ENCODE measurements at places on chromosomes 5 and 9.

- DNase-seq, result no peak
Observed at GRCh38 chr5:123721675-123722276, 209.8 kb downstream of the CSNK1G3 start.

GRCh38 chr9:126399251-126399650 lies 72.6 kb downstream of the MVB12B start:
- DNase-seq, result no peak

DNA sequence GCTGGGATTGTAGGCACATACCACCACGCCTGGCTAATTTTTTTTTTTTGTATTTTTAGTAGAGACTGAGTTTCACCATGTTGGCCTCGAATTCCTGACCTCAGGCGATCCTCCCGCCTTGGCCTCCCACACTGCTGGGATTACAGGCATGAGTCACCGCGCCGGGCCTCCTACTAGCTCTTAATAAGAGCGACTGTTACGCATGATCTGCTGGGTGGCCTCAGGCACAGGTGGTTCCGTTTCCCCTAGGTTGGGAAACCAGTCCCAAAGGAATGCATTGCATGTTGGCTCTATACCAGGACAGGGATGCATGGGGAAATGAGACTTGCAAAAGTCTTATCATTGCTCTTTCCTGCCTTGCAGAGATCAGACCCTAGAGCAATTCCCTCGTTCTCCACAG lies 184.7 kb upstream of the PPP1R26 start:
- no peak for DNase-seq

DNA sequence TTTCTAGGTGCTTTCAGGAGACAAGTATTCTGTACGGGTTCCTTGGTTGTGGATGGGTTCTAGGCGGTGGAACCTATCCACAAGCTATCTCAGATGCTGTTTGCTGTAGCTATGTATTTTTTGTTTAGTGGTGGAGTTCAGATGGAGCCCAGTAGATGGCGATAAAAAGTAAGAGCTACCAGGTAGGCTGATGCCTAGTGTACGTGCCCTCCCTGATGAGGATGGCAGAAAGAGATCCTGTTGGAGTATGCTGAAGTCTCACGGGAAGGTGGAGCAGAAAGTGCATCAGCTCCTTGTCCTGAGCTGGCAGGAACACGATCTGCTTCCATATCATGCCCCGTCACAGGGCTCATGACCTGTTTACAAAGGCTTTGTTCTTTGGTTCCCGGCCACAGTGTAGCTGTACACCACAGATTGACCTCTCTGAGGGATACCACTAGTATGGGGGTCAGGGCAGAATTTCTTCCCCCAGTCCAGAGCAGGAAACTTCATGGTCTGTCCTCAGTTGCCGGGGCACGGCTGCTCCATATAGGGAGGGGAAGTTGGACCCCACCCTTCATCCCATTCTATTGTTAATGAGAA lies 12.6 kb upstream of the UGT3A2 start:
- DNase-seq, result peak; percentile 53

DNA sequence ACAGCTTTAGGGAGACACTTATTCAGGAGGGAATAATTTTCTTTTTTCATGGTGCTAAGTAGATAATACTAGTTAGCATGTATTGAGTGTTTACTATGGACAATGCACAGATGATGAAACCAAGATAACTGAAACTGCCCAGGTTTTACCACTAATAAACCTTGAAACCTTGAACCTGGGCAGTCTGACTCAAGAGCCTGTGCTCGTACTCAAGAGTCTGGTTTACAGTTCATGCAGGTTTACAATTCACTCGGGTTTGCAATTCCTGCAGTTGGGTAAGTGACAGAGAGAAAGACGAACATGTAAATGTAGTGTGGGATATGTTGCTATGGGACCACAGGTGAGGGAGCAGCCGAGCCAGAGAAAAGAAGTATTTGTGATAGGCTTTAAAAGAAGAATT lies 28.2 kb downstream of the NUP214 start:
- DNase-seq, result no peak

- peak; percentile 54 for DNase-seq
Observed at GRCh38 chr5:172059661-172060100, 53.2 kb upstream of the FBXW11 start.

- DNase-seq, result no peak
Observed at GRCh38 chr5:10685115-10685521, 75.9 kb downstream of the DAP start.

DNA sequence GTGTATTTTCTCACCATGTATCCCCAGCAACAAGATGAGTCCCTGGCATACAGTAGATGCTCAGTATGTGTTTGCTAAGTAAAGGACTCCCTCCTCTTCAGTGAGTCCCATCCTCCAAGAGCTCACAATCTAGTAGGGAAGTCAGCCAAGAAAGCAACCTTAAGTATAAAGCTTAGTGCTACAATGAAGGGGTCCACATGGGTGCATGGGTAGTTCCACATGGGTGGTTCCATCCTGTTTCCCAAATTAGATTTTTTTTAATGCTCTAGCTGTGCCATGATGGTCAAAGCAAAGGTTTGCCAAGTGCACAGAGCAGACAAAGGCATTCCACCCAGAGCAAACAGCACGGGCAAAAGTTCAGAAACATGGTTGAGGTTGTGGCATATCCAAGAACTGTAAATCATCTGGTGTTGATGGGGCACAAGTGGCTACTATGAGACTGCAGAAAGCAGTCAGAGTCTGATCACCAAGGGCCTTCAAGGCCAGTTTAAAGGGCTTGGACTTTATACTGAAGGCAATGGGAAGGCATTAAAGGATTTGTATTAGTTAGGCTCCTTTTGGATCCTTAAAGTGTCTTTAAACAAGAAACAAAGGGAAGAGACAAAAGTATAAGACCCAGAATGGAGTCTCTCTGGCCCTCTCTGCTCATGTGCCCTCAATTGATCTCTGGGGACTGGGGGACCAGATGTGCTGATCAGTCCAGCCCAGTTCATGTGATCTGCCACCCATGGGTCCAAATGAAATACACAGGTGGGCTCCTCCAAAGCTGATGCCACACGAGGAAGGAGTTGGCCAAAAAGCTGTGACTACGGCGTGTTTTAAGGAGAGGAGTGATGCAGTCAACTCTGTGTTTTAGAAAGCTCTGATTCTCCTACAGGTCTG lies 9.0 kb upstream of the CPLX2 start:
- DNase-seq, result no peak

DNA sequence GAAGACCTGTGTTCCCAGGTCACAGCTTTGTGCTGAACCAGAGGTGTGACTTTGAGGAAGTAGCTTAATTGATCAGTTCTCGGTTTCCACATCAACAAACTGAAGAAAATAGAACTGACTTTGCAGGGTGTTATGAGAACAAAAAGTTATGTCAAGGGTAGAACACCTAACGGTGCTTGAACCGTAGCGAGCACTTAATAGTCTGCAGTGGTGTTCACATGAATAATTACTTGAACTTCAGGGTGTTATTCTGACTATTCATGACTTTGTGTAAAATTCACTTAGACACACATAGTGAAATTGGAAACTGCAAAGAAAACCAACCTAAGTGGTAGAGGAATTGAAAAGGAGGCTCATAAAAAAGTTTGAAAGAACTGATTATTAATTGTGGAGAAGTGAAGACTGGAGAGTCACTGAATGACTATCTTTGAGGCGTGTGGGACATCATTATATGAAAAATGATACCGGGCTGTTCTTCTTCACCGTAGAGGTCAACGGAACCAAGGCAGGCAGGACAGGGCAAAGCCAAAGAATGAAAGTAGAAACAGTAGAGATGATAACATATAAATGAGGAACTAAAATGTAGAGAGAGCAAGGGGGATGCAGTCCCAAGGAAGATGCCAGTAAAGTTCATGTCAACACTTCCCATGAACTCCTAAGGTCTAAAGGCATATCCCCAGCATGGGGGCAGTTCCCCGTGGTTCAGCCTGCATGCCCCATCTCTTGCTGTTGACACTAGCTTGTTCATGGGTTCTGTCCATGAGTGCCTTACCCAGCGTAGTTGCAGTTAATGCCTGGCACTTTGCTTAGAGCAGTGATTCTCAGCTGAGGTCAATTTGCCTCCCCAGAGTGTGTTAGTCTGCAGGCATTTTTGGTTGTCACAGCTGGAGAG lies 118.7 kb downstream of the ZNF462 start:
- no peak for DNase-seq

DNA sequence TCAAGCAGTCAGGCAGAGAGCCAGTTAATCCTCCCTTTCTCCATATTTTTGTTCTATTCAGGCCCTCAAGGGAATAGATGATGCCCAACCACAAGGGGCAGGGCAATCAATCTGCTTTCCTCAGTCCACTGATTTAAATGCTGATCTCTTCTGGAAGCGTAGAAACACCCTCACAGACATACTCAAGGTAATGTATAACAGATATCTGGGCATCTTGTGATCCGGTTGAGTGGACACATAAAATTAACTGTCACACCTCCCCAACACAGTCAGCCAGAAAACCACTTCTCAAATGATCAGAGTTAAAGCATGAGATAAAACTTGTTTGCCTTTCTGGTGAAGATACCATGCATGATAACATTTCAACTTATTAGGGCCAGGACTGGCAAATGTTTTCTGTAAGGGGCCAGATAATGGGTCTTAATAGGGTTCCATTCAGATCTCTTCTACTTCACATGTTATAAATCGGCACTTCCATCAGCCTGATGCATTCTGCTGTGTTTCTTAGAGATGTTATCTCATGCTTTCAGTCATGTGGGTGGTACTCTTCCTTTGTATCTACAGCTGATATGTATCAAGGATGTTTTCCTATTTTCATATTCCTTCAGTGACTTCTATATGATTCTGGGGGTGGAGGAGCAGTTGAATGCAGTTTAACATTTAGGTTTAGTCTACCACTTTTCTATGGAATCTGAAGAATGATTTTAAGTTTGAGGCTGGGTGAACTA lies 58.9 kb upstream of the CNTLN start:
- DNase-seq, result no peak
